ENCODE measurements at places on chromosomes 12 and 14. TPM values are rescaled to one million over a fixed set of nuclear protein-coding genes. Genes with fewer than 3 reads are reported as not detected.

Gene STRAP
- total RNA-seq = 46.1 TPM

Gene ADGRD1
- total RNA-seq = not detected

Gene HEBP1
- 11.3 TPM for total RNA-seq

Gene KRT82
- total RNA-seq = not detected

Gene IFNG
- total RNA-seq = 0.55 TPM

- no peaks in the 10 kb centered on the region for H3K27me3 ChIP-seq
- H3K4me1 ChIP-seq = no peaks in the 10 kb centered on the region
- no peak for DNase-seq
- H3K36me3 ChIP-seq = no peaks in the 10 kb centered on the region
These were observed 59.8 kb upstream of the KRR1 start for GRCh38 chr12:75571204-75571603.

DNA sequence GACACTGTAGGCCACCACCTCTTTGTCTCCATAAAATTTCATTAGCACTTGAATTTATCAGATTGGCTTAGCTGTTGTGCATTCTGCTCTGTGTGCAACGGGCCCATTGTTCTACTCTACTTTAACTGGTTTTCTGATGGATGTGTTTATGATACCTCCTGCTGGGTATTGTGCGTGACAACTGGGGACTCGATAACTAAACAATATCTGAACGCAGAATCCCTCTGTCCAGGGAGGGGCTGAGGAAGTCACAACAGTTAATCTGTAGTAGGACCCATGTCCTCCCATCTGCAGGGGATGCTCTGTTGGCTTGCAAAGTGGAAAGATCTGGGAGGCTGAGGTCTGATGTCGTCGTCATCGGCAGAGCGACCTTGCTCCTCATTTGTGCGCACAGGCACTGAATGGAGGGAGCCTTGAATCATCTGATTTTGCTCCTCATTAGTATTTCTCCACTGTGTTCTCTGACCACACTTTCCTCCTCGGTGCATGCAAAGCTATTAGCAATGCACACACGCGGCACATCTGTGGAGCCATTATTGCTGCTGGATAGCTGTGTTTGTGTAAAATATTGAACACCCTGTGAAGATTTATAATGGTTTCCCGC lies 422.5 kb downstream of the NRXN3 start:
- no peak overlapping the region for H3K4me3 ChIP-seq
- H3K27me3 ChIP-seq = no peaks in the 10 kb centered on the region
- no peak for DNase-seq
- no peaks in the 10 kb centered on the region for H3K4me1 ChIP-seq
- no peak overlapping the region for H3K27ac ChIP-seq

GRCh38 chr12:6084969-6085450 lies 39.5 kb downstream of the VWF start:
- no peak for DNase-seq
- no peak overlapping the region for H3K27ac ChIP-seq
- no peak overlapping the region for H3K4me3 ChIP-seq
- H3K27me3 ChIP-seq = no peaks in the 10 kb centered on the region

GRCh38 chr12:97764700-97765099 lies 302.1 kb downstream of the RMST start:
- DNase-seq = no peak
- no peaks in the 10 kb centered on the region for H3K27me3 ChIP-seq
- H3K27ac ChIP-seq = no peak overlapping the region
- no peaks in the 10 kb centered on the region for H3K4me1 ChIP-seq
- H3K4me3 ChIP-seq = no peak overlapping the region
- H3K36me3 ChIP-seq = no peaks in the 10 kb centered on the region

GRCh38 chr14:54782751-54783659 lies 119.6 kb downstream of the GCH1 start:
- no peak overlapping the region for H3K4me3 ChIP-seq
- DNase-seq = no peak
- no peaks in the 10 kb centered on the region for H3K36me3 ChIP-seq
- no peaks in the 10 kb centered on the region for H3K27me3 ChIP-seq
- no peaks in the 10 kb centered on the region for H3K4me1 ChIP-seq

GRCh38 chr14:89862856-89863255 lies 91.7 kb downstream of the EFCAB11 start:
- no peak overlapping the region for H3K27ac ChIP-seq
- no peak for DNase-seq
- no peaks in the 10 kb centered on the region for H3K4me1 ChIP-seq
- no peaks in the 10 kb centered on the region for H3K36me3 ChIP-seq

DNA sequence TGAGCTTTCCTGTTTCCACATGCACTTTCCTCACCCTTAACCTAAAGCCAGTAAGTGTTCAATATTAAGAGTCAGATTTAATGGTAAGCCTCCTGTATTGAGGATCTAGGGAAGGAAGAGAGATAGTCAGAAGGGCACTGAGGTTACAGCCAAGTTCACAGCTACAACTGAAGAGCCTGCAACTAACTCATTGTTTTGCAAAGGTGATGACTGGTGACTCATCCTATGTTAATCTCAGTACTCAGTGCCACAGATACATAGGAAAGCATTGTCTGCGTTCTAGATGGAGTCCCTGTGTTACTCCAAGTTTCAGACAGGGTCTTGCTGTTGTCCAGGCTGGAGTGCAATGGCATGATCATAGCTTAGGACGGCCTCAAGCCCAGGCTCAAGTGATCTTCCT lies 157.0 kb upstream of the RBM19 start:
- DNase-seq = no peak
- H3K27ac ChIP-seq = no peak overlapping the region
- H3K36me3 ChIP-seq = no peaks in the 10 kb centered on the region
- no peak overlapping the region for H3K4me3 ChIP-seq
- no peaks in the 10 kb centered on the region for H3K27me3 ChIP-seq

GRCh38 chr14:69982220-69982839 lies 103.1 kb downstream of the SMOC1 start:
- DNase-seq = no peak
- no peaks in the 10 kb centered on the region for H3K36me3 ChIP-seq
- peaks cover 3% of the 10 kb centered on the region for H3K27me3 ChIP-seq
- H3K4me1 ChIP-seq = no peaks in the 10 kb centered on the region
- no peak overlapping the region for H3K27ac ChIP-seq

DNA sequence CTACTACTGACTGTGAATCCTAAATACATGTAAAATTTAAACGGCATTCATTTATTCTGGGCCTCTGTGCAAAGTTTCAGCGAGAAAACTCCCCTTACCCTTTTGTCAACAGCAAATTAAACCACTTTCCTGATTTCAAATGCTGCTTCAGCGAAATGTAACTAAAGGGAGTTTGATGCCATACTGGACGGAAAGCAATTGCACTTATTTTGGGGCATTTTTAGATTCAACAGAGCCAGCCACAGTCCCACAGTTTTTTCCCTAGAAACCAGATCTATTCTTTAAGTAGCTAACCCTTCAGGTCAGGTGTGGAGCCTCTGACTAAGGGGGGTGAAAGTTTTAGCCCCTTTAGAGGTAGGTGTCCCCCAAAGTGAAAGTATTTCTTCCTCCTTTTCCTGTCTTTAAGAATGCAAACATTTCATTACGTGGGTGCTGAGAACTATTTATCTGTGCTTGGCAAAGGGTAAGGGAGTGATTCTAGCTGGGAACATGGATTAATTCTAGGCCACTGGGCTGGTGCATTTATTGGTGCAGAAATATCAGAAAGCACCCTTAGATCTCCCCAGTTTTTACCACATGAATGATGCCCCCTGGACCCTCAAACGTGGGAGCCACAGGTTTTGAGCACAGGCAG lies 72.7 kb downstream of the SPTB start:
- H3K27me3 ChIP-seq = no peaks in the 10 kb centered on the region
- no peak overlapping the region for H3K4me3 ChIP-seq
- H3K4me1 ChIP-seq = no peaks in the 10 kb centered on the region
- H3K27ac ChIP-seq = no peak overlapping the region
- DNase-seq = no peak

DNA sequence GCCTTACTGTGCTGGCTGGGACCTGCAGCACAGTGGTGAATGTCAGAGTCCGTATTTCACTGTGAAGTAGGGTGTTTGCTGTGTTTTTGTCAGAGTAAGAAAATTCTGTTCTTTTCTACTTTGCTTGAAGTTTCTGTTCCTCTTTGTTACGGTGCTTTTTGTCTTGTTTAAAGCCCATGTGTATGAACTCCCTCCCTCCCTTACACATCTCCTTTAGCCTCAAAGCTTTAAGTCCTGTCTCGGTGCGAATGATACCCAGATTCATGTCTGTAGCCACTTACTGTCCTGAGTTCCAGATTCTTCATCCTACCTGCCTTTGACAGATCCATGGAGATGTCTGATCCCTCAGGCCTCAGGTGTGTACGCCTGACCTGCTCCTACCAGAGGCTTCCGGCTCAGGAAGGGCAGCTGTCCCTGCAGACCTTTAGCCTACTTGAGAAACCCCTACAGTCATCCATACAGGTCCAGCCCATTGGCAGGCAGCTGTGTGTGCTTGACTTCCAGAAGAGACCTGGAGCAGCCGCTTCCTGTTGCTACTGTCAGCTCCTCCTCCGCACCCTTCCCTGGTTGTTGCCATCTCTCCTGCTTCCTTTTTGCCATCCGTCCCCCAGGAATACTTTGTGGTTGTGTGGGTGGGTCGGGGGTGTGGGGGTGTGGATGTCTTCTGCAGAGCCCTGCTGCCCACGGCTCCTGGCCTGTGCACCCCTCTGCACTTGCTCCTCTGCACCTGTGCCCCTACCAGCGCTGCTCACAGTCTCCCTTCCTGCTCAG lies 72.9 kb downstream of the DDX51 start:
- no peak for DNase-seq
- H3K4me3 ChIP-seq = no peak overlapping the region
- H3K27ac ChIP-seq = no peak overlapping the region
